Tibial nerve (tissue), 4 donors: ENCODE measurements at places on chromosomes 11 and 22.
A peak's percentile ranks its signal among the peaks of the same experiment; 100 is the strongest.

DNA sequence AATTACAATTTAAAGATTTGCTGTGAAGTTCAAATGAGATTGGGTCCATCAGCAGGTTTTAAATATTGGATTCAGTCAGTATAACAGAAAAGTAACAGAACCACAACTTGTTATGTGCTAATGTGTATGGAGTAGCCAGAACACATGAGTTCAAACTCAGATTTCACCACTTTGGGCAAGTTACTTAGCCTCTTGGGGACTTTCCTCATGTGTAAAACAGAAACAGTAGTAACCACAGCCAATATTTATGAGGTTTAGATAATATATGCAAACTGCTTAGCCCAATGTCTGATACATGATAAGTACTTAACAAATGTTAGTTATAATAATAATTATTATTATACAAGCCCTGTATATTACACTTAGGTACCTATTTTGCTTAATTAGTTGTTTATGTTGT lies 21.8 kb upstream of the SLC5A12 start:
- DNase-seq = no peak

- no peak for DNase-seq
Measured at GRCh38 chr11:117815262-117815803, 9.2 kb downstream of the FXYD2 start.

- DNase-seq = no peak
Measured at GRCh38 chr11:14529321-14529720, 9.1 kb upstream of the PSMA1 start.

GRCh38 chr11:6653097-6653496 lies 2.5 kb downstream of the DCHS1 start:
- no peak for DNase-seq

DNA sequence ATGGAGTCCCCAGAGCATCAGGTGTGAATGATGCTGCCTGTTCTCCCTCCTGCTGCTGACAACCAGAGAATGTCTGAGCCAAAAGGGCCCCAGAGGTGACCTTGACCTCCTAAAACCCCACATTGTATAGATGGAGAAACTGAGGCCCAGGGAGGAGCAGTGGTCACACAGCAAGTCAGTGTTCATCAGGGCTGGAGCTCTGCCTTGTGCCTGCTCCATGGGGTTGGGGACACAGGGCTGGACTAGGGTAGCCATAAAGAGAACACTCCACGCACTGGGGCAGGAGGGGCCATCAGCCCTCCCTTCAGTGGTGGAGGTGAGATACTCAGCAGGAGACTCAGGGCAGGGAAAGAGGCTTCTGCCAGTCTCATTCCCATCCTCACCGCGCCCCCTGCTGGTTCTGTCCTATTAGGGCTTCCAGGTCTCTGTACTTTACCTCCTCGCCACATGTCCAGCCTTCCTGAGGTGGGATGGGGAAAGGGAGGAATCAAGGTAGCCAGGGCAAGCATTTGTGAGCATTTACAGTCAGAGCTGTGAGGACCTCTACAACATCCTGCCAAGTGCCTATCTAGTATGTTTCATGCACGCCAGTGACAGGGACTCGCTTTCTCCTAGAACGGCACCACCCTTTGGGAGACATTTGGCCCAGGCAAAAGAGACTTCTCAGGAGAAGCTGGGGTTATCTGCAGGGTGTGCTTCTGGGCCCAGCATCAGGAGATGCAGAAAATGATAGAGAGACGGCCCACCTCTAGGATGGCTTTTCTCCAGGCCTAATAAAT lies 43.2 kb downstream of the NEU3 start:
- DNase-seq = peak; percentile 34

- DNase-seq = no peak
Measured at GRCh38 chr11:118175993-118176777, at the start of gene SCN2B. Gene SCN2B (minus strand): TSS chr11:118176639. CDS start chr11:118176431, 208 bp downstream.

DNA sequence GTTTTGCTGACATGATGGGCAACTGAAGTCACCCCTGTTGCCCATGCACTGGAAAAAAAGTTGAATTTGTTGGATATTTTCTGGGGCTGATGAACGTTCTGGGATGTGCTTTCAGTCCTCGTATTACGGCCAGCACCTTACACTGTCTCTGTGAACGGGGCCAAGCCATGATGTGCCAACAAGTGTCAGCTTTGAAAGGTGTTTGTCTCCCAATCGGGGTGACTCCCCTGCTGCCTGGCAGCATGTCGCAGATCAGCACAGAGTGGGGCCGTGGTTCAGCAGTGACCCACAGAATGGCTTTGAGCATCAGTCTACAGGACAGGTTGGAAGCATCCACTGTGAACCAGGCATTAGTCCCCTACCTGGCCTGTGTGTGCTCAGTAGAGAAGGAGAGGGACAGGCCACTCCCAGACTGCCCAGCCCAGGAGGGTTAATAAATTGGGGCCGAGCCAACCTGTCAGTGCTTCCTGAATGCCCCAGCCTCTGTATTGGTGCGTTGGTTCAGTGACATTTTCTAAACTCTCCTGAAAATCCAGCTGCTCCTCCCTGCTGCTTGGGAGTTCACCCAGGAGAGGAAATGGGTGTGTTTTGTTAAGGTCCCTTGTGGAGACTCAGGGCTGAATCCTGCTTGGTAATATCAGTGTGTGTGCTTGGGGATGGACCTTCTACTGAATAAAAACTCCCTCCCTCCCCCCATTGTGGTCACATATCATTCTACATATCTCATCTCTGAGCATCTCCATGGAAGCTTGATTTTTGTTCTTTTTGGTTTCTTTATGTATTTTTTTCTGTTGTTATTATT lies 50.7 kb upstream of the TTC12 start:
- DNase-seq = no peak

GRCh38 chr11:44564670-44565210 lies 723 bp upstream of the CD82 start:
- DNase-seq = peak; percentile 70

GRCh38 chr11:134613646-134614045 lies 201.6 kb upstream of the B3GAT1 start:
- DNase-seq = no peak

DNA sequence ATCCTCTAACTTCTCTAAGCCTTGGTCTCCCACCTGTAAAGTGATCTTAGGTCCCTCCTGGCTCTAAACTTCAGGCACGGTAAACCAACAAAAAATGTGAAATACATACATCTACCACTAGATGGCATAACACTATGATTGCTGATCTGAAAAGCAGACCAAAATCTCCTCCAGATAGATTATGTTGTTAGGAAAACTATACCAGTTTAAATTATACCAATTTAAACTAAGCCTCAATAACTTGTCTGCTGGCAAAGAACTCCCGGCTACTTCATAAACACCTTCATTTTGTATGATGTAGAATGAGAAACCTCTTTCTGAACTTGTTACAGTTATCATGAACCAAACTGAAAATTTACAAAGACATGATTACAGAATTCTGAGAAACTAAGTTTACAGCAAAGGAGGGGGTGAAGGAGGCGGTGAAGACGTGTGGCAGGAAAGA lies 85.9 kb downstream of the SBF2 start:
- DNase-seq = no peak

DNA sequence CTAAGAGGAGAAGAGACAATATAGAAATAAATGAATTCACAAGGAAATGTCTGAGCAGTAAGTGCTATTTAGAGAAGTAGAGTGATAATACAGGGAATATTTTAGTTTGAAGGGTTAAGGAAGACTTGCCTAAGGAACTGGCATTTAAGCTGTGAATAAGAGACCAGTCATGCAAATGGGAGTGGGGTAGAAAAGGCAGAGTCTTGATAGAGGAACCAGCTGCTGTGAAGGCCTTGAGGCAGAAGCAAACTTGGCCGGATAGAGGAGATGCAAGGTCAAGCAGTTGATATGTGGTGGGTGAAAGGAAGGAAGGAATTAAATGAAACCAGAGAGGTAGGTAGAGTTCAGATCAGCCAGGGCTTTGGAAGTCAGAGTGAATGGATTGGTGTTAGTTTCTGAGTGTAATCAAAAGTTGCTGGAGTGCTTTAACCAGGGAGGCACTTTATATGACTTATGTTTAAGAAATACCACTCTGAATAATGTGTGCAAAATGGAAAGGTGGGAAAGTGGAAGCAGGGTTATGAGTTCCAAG lies 198.4 kb upstream of the SESN3 start:
- no peak for DNase-seq

- DNase-seq = no peak
Measured at GRCh38 chr22:29457730-29458129, 19.3 kb downstream of the RFPL1 start.

- DNase-seq = no peak
Measured at GRCh38 chr11:40514124-40514523, 945.3 kb downstream of the LRRC4C start.

GRCh38 chr22:20624161-20624616 lies 116.8 kb downstream of the MED15 start:
- DNase-seq = no peak

- DNase-seq = no peak
Measured at GRCh38 chr11:16211407-16211806, 144.9 kb downstream of the SOX6 start.

DNA sequence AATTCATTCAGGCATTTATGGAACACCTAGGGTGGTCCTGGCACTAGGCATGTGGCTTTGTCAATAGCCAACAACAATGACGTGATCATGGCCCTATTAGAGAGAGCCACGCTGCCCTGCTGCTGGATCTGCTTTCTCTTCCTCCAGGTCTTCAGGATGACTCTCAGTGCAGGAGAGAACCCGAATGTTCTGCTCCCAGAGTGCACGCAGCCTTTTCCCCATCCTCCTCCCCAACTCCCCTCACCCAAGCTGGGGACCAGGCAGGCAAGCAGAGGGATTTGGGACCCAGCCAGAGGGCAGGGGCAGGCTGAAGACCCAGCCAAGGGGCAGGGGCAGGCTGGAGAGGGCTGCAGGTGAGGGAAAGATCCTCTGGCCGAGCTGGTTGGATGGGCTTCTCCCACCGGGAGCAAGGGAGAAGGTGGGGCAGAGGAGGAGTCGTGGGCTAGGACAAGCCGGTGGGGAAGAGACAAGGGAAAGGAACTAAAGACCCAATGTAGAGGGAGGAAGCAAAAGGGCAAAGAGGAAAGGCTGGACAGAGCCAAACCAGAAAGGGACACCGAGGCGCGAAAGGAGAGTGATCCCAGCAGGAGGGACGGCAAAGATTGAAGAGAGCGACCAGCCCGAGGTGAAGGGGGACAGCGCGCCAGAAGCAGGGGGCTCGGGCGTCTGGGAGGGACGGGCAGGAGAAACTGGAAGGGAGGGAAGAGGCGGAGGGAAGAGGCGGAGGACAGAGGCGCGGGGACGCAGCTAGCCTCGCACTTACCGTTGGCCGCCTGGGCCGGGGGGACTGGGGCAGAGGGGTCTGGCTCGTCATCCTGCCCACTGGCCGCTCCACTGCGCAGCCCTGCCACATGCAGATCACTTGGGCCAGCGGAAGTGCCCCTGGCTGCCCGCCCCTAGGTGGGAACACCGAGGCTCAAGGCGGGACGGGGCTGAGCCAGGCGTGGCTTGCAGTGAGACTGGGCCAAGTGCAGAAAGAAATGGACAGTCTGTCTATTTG lies at the start of gene KCTD14:
TSS of gene KCTD14 (minus strand) at position 880 of the 1,000 bp plus-strand sequence. CDS start at position 853, 27 bp downstream.
- no peak for DNase-seq

DNA sequence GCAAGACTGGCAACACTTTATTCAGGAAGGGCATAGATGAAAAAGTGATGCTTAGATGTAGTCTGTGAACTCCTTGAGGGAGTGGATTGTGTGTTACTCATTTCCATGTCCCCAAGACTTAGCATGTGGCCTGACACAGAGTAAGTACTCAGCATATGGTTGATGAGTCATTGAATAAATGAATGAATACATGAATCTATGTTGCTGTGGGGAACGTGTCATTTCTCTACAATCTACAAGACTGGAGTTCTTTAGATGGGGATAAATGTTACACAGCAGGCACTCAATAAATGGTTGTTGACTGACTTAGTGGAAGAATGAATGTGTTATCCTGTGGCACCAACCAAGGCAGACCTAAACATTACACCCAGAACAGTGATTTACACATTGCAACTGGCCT lies 17.9 kb downstream of the BPIFC start:
- DNase-seq = no peak

GRCh38 chr11:77854838-77855237 lies 33.9 kb downstream of the AAMDC start:
- no peak for DNase-seq

DNA sequence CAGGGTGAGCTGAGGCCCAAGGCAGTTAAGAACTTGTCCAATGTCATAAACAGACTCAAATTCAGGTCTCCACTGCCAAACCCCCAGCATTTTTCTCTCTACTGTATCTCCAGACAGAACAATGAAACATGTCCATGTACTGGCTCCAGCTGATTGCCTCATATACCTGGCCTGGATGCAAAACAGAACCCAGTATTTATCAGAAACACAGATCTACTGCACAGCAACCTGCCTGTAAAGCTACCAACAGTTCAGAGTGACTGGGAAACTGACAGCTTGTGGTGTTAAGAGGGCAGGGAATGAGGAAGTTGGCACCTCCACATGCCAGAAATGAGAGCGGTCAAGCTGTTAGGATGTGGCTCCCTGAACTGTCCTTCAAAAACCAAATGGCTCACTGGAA lies 41.6 kb downstream of the C11orf71 start:
- no peak for DNase-seq

DNA sequence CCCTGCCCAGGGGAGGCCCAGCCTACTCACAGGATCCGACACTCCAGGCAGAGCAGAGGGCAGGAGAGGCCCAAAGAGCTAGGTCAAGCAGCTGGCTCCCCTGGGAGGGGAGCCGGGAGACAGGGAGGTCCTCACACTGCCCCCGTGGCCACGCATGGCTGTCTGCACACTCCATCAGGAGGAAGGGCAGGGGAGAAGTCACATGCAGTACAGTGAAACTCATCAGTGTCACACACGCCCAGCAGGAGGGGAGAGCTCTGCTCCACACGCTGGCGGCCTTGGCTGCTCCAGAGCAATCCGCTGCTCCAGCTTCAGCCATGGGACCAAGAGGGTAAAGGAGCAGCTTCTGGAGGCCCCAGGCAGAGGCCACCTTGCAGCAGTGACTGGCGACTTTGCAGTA lies 14.3 kb downstream of the TCIRG1 start:
- no peak for DNase-seq

DNA sequence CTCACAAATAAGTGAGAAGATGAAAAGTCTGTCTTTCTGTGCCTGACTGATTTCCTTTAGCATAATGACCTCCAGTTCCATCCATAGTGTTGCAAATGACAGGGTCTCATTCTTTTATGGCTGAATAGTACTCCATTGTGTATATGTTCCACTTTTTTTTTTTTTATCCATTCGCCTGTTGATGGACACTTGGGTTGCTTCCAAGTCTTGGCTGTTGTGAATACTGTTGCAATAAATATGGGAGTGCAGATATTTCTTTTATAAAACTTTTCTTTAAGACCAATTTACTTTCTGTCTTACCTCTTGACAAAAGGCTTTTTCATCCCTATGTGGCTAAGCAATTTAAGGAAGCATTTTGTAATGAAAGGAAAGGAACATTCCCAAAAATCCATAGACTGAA lies 104.6 kb downstream of the MUC15 start:
- no peak for DNase-seq

- no peak for DNase-seq
Measured at GRCh38 chr22:26687439-26687838, 30.1 kb downstream of the MIAT start.

GRCh38 chr11:44333271-44334218 lies 23.6 kb upstream of the ALX4 start:
- no peak for DNase-seq

- DNase-seq = no peak
Measured at GRCh38 chr22:43113526-43114251, 3.1 kb downstream of the BIK start.
